ENCODE measurements at places on chromosomes 2 and 18.

DNA sequence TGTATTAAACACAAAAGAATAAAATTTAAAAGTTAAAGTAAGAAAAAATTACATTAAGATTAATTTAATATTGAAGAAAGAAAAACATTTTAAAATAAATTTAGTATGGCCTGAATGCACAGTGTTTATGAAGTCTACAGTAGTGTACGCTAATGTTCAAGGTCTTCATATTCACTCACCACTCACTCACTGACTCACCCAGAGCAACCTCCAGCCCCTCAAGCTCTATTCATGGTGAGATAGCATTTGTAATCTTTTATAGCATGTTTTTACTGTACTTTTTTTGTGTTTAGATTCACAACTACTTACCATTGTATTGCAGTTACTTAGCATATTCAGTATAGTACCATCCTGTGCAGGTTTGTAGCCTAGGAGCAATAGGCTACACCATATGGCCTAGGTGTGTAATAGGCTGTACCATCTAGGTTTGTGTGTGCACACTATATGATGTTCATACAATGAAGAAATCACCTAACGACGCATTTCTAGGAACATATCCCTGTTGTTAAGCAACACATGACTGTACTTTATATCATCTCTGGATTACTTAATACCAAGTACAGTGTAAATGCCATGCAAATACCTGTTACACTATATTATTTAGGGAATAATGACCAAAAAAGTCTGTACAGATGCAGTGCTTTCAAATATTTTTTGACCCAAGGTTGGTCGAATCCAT, 144.0 kb upstream of the IL1R2 start:
- no peak for DNase-seq

DNA sequence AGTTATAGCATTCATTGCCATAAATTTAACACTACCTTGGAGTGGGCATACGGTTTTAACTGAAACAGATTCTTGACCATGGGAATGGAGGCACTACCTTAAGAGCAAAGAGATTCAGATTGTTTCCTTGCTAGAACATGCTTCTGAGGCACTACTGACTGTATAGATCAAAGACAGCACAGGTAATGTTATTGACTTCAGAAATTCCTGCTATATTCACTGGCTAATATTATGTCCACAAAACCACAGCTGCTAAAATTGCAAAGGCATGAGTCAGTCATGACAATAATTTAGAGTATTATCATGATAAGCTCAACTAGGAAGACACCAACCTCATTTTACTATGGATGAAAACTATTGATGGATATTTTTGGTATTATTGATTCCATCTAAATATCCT, 39.4 kb downstream of the SLC8A1 start:
- DNase-seq = no peak

DNA sequence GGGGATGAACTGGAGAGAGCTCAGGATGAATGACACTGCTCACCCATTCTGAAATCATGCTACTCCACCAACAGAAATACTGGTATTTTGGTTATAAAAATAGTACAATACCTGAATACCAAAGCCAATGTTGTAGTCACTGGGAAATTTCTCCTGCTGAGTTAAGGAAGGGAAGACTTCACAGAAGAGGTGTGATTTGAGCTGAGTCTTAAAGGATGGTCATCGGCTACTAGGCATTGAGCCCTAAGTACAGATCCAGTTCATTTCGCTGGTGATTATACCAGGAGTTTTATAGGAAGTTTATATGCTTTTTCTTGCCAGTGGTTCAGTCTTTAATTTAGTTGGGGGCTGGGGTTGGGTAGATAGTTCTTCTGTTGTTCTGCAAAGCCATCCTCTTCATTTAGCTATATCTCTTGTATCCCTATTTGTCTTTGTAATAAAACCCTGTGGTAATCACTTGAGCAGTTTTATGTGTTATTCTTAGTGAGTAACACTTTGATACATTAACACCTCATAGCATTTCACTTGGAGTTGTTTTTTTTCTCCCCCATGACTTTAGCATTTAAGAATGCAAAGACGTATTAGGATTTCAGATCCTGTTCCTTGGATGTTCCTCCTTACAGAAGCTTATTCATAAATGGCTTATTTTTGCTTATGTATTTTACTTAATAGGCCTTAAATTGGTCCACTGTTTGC, 239.9 kb upstream of the FOSL2 start:
- DNase-seq = no peak

DNA sequence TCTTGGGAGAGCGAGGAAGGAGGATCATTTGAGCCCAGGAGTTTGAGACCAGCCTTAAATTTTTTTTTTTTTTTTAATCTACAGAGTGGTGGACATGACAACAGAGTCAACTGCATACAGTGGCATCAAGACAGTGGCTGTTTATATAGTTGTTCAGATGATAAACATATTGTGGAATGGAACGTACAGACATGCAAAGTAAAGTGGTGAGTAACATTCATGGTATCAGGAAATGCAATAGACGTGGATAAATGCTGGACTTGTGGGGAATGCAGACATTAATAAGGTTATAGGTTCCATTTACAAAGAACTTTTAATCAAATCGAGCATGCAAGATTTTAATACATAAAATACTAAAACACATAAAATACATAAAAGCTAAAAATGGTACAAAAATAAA, 11.9 kb downstream of the WDR43 start:
- DNase-seq = no peak

DNA sequence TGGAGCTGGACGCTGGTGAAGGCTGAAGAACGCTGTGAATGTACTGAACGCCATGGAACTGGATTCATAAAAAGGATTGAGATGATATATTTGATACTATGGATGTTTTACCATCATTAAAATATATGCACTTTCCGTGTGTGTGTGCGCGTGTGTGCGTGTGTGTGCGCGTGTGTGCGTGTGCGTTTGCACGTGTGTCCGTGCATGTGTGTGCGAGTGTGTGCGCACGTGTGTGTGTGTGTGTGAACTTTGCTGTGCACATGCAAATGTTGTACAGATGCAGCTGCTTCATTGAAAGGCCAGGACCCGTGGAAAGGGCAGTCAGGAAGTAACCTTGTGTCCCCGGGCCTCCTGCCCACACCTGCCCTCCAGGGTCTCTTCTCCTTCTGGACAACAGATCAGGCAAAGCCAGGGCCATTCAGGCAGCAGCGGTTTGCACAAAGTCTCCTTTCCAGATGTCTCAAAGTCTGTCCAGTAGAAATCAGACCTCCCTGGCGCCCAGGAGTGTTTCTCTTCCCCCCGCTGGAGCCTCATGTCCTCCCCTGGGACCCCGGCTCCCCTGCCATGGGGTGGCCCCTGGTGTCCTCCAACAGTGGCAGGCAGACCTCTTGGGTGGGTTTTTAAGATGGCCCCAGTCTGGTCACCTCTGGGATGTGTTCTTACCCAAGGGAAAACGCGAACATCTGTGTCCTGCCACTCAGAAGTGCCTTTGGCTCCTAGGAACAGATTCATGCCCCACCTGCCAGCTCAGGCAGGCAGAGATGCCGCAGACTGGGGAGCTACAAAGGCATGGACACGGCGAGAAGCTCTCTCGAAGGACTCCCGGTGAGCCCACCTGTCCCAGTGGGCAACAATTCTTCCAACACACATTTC, 86.1 kb upstream of the GPC1 start:
- no peak for DNase-seq

GRCh38 chr18:55932675-55933074, 344.7 kb upstream of the TCF4 start:
- DNase-seq = no peak

- no peak for DNase-seq
These were observed 171.2 kb downstream of the ANTXR1 start for GRCh38 chr2:69184224-69184623.

DNA sequence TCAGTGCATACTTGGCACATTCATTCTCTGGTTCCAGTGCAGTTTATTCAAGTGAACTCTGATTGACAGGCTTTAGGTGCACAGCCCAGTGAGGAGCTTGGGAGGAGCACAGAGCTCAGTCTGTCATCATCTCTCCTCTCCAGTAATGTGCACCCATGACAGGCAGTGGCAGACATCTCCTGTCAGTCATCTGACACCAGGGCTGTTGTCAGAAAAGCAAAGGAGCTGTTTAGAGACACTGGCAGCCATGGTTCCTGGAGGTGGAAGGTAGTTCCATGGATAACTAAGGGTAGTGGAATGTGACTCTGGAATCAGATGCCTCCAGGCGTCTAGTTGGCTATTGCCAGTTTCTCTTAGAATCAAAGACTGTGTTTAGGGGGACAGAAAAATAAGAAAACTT, 308.8 kb downstream of the DCDC2C start:
- no peak for DNase-seq

DNA sequence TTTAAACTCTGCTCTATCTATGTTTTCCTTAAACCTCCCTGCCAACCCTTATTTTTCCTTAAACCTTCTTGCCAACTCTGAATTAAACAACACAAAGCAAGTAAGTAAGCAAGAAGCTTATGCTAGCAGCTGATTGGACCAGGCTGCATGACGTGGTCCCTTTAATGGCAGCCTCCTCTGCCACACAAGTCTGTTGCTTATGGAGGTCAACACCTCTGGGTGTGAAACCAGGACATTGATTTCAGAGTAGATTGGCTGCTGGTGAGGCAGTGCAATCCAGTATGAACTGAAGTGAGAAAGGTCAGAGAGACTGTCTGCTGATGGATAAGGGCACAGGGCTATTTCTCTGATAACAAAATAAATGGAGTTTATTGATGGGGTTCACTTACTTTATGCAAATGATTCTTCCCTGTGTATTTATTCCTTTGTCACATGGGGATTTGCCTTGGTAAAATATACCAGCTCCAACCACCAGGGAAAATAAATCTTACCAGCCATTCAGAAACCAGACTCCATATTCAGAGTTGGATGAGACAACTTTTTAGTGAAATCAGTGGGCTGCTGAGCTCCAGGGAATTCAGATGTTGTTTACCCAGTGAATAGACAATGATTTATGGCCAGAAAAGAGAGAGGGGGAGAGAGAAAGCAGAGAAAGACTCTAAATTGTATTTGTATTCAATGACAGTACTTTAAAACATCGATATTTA, 112.2 kb upstream of the NCKAP5 start:
- no peak for DNase-seq

DNA sequence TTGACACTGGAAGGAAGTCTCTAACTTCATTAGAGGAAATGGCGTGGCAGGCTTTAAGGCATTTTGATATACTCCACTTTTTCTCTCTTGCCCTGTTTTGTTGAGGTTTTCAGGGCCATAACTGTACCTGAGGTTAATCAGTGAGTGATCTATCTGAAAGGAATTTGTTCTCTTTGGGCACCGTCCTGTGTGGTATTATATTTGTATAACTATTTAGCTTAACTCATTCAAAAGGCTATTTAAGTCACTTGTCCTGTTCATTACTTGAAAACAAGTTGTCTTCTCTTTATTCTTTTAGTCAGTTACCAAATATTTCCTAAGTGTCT, 180.4 kb downstream of the NEDD4L start:
- DNase-seq = no peak

- no peak for DNase-seq
These were observed 113.6 kb downstream of the MSH2 start for GRCh38 chr2:47516360-47517104.

DNA sequence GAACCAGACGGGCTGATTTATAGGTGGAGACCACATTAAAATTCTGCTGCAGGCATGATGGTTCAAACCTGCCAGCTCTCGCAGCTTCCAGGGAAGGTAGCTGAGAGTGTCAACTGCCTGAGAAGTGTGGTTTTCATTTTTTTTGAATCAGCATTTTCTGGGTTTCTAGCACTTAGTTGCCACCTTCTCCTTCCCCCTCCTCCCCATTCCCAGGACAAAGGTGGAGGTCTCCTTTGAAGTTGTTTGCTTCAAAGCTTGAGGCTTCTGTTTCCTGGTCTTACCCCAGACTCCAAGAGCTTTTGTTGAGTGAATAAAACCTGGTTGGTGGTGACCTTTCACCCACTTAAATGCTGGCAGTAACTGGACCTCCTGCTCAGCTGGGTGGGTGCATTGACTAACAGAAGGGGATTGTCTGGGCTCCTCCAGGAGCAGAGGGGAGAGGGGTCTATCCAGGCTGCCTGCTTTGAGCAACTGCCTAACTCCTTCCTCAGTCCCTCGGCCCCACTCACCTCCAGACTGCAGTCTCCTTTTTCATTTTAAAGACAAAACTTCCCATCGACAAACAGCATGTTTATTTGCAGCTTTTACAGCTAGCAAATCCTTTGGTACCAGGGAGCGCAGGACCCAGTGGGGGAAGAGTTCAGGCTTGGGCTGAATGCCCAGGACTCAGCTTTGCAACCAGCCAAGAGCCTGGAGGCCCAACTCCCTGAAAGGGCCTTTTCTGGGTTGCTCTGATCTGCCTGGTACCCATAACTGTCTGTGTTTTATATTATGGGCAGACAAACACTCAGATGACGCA, 3.5 kb downstream of the RHOB start:
- peak; percentile 75 for DNase-seq

DNA sequence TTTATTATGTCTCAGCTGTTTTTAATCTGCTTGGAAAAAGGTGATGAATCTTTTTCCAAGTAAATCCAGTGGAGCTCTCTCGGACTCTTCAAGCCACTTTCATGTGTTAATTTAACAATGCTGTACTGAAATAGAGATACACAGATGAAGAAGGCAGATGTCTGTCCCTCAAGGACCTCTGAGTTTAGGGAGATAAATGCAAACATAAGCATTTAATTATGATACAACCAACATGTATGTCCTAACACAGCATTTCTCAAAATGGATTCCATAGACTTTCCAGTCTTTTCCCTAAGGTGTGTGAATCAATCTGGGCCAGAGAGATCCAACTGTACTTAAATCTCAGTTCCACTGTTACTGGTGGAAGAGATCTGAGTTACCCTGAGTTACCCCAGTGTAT, 262.4 kb downstream of the RND3 start:
- DNase-seq = no peak

DNA sequence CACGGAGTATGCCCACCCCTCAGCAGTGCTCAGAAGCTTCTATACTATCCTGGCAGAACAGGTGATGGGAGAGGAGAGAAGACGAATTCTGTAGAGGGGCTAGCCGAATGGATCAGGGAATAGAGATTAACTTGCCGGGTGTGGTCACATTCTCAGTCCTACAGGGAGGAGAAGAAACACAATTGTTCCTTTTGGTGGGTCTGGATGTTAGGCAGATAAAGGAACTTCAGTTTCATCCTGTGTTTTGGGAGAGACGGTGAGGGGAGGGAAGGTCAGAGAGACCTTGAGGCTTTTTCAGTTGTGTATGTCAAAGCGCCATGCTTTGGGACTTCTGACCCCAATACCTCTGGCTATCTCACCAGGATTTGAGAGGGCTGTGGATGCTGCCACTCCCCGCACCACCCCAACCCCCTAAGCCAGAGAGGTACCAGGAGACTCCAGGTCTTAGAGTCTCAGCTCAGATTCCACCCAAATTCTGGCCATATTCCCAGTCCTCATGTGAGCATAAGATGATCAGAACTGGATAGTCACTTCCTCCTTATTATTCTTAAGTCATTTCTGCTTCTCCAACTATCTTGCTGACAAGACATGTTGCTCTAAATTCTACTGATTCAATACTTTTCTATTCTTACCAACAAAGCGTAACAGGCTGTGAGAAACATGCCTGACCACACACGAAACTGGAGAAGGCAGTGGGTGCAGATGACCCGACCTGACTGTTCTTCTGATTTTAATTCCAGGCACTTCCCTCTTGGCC, 2.3 kb upstream of the TMEM37 start:
- DNase-seq = no peak

- DNase-seq = no peak
These were observed 14.8 kb downstream of the SP110 start for GRCh38 chr2:230205034-230205433.

GRCh38 chr18:13808294-13809042, 15.5 kb upstream of the MC5R start:
- no peak for DNase-seq
